NCI-H69 (cell line): ENCODE measurements at places on chromosomes 4 and X.

DNA sequence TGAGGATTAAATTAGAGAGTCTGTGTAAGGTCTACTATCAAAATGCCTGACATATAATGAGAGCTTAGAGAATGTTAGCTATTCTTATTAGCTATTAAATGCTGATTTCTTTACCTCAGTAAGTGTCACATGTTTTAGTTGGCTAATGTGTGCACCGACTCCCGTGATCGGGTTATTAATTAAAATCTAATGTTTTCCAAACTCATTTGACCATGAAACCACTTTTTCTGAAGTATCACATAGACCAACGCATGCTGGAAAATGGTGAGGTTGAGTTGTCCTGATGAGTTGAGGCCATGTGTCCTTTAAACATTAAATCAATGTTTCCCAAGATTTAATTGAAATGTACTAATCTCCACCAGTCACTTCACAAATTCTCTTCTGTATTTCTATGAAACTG is 84.8 kb upstream of the C1QTNF7 start:
- DNase-seq = no peak

DNA sequence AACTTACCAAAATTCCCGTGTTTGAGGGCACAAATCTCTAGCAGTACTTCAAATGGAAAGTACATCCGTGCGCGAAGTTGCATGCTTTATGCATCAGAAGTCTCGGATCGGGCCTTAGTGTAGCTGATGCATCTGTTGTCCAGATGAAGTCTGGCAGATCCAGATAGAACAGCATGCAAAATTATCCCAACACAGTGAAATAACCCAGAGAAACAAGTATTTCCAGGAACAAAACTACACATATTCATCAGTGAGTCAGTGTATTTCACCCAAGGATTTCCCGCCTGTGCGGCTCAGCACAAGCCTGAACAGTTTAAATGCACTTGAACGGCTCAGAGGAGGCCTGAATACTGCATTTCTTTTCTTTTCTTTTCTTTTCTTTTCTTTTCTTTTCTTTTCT is 27.4 kb upstream of the CLDN24 start:
- no peak for DNase-seq

DNA sequence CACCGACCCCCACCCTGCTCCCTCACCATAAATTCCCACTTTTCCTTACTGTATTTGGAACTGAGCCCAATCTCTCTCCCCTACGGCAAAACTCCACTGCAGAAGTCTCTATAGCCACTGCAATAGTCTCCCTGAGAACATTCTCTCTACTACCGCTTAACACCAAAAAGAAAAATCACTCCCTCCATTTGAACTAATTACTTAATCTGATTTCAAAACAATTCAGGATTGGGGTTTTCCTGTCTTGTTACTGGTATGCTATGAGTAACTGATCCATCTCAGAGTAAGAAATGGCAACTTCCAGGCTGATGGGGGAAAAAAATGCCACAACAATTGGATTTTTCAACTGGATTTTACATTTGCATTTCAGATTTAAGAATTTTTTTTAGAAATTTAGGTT is 5.8 kb downstream of the PAPSS1 start:
- DNase-seq = no peak

GRCh38 chrX:153902385-153902784 is 2.1 kb upstream of the AVPR2 start:
- DNase-seq = peak; percentile 66

DNA sequence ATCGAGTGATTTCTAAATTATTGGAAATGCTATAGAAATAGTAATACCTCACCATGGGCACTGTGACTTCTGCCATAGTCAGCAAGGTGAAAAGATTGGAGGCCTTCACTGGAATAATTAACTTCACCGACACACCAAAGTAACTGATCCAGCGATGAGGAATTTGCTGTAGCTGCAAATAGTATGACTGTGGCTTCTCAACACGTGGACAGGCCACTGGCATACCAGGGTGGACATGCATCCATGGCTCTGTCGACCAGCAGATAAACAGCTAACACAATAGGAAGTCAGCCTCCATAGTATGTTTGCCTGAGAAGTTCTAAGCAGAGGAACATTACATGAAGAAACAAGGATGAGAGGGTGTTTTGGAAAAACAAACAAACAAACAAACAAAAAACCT is 10.9 kb upstream of the FAT4 start:
- no peak for DNase-seq

DNA sequence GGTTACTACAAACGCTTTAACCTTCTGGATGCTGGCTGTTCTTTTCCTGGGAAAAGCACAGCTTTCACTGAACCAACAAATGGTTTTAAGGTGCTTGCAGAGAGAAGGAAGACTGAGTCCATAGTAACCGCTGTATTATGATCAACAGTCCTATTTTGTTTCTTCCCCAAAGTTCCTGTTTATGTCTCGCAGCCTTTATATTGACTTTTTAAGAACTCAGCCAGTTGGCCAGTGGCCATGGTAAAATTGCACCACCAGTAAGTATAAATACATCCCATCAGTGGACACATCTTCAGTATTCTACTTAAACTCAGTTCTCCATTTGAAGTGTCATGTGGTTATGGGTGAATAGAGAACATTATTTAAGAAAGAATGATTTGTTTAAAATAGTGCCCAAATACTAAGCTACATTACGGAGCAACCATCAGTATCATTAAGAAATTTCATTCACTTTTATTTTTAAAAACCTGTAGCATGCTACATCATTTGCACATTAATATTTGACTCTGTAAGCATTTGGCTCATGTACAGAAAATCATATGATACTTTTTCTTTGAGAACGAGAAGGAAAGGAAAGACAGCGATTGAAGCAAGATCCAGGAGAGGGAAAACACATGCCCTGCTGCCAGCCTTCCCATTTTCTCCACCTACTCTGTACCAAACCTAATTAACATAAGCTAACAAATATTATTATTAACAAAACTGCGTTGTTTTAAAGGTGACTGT is 287.0 kb downstream of the ARHGAP24 start:
- no peak for DNase-seq

DNA sequence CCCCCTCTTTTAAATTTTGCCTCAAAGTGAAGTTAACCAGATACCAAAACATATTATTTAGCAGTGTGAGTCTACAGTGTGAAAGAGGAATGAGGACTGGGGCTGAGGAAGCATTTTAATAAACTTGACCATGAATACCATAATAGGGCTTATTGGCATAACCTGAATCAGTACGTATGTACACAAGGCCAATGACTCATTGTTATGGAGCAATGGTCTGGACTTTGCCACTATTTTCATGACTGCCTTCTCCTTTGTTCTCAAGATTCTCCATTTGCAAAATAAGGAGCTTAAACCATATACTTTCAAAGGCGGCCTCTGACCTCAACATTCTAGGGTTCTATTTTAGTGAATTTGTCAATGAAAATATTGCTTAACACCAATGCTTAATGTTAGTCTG is 102.8 kb upstream of the OR13H1 start:
- no peak for DNase-seq

- peak; percentile 72 for DNase-seq
Observed at GRCh38 chrX:11944501-11944900, 186.5 kb downstream of the MSL3 start.

- peak; percentile 92 for DNase-seq
Observed at GRCh38 chrX:135531813-135532212, 11.4 kb downstream of the INTS6L start.

DNA sequence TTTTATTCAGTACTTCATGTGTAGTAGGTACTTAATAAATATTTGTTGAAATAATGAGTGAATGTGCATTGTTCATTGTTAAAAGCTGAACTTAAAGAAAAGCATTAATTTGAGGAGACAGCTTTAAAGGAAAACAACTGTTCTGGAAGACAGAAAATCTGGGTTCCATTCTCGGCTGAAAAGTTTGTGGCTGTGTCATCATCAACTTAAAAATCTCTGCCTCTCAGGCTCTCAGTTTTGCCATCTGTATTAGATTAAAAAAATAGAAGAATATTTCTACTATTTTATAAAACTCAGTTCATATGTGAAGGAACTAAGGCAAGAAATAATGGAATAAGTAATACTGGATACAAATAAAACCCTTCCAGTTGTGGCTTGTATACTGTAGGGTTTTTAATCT is 62.5 kb downstream of the FSTL5 start:
- DNase-seq = no peak
